COR-L47 (cell line): ENCODE measurements at places on chromosomes 3 and 15.

- peak; percentile 7 for DNase-seq
Observed at GRCh38 chr15:95910643-95911212, 419.8 kb upstream of the NR2F2 start.

GRCh38 chr3:110810356-110810755, 261.3 kb upstream of the NECTIN3 start:
- DNase-seq, result no peak

DNA sequence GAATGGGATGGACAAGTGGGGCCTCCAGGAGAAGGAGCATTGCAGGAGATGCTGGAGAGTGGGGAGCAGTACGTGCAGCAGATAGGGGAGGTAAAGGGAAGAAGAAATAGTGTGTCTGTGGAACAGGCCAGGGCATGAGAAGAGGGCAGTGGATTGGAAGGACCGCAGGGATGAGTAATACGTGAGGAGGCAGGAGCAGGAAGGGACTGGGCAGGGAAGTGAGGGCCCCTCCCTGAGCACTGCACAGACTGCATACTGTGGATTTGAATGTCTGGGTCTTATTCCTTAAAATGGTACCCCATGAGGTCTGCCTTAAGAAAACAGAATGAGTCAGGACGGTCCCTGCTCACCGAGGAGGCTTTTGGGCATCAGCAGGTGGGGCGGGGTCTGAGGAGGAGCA, 210.0 kb upstream of the NDN start:
- no peak for DNase-seq

DNA sequence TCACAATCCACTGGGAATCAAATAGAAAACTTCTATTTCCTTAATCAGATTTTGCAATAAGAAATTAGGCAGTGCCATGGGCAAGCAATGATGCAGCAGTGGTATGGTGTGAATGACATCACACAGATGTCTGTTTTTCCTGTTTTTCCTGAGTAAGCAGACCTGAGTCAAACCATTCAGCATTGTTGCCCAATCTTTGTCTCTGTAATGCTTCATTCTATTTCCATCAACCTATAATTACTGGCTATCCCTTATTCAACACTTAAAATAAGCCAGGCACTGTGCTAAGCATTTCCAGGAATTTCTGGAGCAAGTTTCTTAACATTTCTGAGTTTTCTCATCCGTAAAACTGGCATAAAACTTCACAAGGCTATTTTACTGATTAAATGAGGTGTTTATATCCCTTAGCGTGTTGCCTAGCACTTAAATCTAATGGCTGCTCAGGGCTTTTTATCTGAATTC, 11.3 kb upstream of the OXSR1 start:
- no peak for DNase-seq

DNA sequence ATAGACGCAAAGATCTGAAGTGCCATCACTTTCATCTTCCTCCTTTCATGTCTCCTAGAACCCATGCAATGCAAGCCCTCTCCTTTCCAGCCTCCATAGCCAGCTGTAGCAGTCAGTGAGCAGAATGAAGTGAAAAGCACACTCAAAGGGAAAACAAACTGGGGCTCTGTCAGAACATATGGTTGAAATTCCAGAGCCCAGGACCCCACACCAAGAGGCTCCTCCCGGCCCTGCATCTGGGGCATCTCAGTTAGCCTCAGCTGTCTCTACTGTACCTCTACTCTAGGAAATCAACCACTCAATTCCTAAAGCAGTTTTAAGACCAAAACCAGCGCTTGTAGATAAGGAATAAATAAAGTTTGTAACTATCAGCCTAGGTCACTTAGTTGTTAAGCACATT, 73.8 kb upstream of the P3H2 start:
- no peak for DNase-seq

GRCh38 chr3:157381606-157382005, 55.0 kb upstream of the PTX3 start:
- no peak for DNase-seq
